ENCODE measurements at places on chromosomes 7 and 10.

DNA sequence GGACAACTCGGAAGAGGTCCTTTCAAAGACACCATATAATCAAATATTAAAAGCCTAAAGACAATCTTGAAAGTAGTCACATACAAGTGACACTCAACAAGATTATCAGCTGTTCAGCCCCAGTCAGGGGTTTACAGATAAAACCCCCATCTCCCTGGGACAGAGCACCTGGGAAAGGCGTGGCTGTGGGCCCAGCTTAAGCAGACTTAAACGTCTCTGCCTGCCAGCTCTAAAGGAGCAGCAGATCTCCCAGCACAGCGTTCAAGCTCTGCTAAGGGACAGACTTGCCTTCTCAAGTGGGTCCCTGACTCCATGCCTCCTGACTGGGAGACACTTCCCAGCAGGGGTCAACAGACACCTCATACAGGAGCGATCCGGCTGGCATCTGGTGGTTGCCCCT is 18.0 kb downstream of the CDCA7L start:
- no peak for DNase-seq

- DNase-seq = no peak
Measured at GRCh38 chr10:95518455-95519452, 42.4 kb downstream of the SORBS1 start.

GRCh38 chr10:98251399-98251798 is 16.6 kb downstream of the LOXL4 start:
- DNase-seq = no peak

GRCh38 chr10:132742837-132743194 is 43.1 kb downstream of the NKX6-2 start:
- DNase-seq = no peak

DNA sequence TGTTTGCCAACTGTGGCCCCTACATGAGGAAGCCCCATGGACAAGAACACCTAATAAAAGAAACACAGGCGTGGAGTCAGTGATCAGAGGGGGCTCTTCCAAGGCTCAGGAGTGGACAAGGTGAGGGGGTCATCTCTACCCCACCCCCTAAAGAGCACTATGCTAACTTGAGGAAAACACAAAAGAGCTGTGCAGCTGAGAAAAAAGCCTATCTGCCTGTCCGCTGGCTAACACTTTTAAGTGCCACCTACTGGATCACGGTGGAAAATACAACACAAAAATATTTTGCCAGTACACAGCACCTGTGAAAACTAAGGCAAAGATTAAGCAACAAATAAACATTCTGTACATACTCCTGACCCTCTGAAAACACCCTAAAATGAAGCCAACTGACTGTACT is 53.1 kb upstream of the COBL start:
- no peak for DNase-seq

- DNase-seq = no peak
Measured at GRCh38 chr10:122510326-122510725, 49.0 kb downstream of the HTRA1 start.

- no peak for DNase-seq
Measured at GRCh38 chr7:78090616-78091015, 292.0 kb downstream of the PHTF2 start.

Measured in activated CD8-positive, alpha-beta memory T cell treated with anti-CD3 and anti-CD28 coated beads, Interleukin-2, amount 50 U/mL, for 48 hours (primary cell).